Activated CD4-positive, alpha-beta T cell treated with anti-CD3 and anti-CD28 coated beads, Interleukin-2, amount 10 ng/mL, durations not matched to agents 7 days and 5 days (primary cell): ENCODE measurements at places on chromosomes 3 and 15. TPM values are rescaled to one million over a fixed set of nuclear protein-coding genes. Genes with fewer than 3 reads are reported as not detected.

Gene CPLX3
- 0.19 TPM for total RNA-seq

DNA sequence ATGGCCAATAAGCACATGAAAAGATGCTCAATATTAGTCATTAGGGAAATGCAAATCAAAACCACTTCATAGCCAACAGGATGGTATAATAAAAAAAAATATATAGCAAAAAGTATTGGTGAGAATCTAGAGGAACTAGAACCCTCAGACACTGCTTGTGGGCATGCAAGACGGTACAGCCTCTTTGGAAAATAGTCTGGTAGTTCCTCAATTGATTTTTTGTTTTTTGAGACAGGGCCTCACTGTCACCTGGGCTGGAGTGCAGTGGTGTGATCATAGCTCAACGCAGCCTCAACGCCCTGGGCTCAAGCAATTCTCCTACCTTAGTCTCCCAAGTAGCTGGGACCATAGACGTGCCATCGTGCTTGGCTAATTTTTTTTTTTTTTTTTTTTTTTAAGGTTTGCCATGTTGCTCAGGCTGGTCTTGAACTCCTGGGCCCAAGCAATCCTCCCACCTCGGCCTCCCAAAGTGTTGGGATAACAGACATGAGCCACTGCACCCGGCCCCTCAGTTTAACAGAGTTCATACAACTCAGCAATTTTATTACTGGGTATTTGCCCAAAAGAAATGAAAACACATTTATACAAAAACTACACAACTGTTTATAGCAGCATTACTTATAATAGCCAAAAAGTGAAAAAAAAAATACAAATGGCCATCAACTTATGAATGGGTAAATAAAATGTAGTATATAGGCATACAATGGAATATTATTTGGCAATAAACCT lies 5.1 kb downstream of the PRC1 start:
- DNase-seq: no peak

DNA sequence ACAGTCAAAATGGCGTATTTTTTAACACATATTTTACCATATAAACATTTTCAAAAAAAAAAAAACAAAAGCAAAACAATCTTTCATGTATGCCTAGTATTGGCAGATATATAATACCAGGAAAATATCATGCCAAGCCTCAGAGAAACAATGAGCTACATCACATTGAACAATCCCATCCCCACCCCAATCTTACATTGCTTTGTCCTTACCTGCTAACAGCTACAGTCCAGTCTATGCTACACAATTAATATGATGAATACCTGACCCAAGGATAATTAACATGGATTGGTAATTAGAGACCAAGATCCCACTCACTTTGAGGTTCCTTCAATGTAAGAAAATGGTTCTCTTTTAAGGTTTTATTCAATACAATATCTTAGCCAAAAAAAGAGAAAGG lies 7.6 kb upstream of the SATB1 start:
- no peak for DNase-seq

- DNase-seq: no peak
These were observed 136.3 kb downstream of the NUP210 start for GRCh38 chr3:13283877-13284264.

Gene CLDN1
- not detected for total RNA-seq

GRCh38 chr15:29558261-29558660 lies 264.0 kb downstream of the TJP1 start:
- no peak for DNase-seq

DNA sequence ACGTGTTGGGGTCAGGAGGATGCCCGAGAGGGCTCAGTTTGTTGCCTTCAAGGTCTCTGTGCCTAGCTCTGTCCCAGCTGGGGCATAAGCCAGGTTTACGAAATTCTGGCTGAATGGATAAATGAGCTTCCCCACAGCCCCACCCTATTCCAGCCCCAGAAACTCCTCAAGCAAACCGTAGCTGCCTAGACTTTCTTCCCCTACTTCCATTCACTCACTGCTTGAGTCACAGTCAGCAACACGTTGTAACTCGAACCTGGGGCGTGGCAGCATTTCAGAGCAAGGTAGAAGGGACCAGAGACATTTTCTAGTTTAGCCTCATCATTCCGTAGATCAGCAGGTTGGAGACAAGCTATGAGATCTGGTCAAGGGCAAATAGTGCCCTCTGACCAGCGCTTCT lies 24.2 kb downstream of the NMNAT3 start:
- DNase-seq: no peak

Gene FETUB
- not detected for total RNA-seq

Gene MOBP
- not detected for total RNA-seq
